ENCODE measurements at places on chromosomes 11 and 22. TPM values are rescaled to one million over a fixed set of nuclear protein-coding genes. Genes with fewer than 3 reads are reported as not detected.
A peak's percentile ranks its signal among the peaks of the same experiment; 100 is the strongest.

MEI1 gene
- total RNA-seq, result 4.3 TPM

POU2AF2 gene
- total RNA-seq, result not detected

KCNA4 gene
- 0.32 TPM for total RNA-seq

SLC22A25 gene
- total RNA-seq, result not detected

HSPB2 gene
- total RNA-seq, result 6.4 TPM

SF3B2 gene
- 145 TPM for total RNA-seq

CREB3L1 gene
- total RNA-seq, result 40.5 TPM

PLA2G3 gene
- 5.0 TPM for total RNA-seq

MB gene
- 0.86 TPM for total RNA-seq

DNA sequence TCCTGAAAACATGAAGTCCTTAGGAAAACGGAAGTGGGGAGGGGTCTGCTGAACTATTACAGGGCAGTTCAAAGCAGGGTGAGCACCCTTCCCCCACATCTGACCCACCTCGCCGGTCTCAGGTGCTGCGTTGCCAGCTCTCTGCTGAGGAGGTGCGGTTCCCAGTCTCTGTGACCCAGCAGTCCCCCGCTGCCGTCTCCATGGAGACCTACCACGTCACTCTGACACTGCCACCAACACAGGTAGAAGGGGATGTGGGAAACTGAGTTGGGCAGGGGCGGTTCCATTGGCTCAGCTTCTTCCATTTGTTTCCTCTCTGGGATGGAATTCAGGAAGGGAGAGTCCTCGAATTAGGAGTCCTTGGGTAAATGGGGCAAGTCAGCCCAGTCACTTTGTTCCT, 3.3 kb downstream of the C2CD2L start:
- no peak for DNase-seq
- H3K27me3 ChIP-seq, result no peaks in the 10 kb centered on the region
- H3K36me3 ChIP-seq, result peaks cover 56% of the 10 kb centered on the region

DNA sequence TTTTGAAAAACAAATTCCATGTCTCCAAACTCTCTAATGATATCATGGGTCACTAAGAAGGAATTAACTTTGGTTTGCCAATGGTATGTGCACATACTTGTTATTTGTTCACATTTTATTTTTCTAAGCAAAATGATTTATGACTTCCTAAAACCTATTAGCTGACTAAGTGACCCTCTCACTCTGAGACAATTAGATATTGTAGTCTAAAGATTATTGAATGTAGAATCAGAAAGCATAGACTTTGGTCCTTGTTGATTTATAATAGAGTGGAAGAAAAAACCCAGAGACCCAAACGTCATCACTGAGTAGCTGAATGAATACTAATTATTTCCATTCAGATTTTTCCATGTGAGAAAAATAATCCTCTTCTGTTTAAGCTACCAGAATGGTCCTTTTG, 243.5 kb upstream of the ANO3 start:
- DNase-seq, result no peak
- no peaks in the 10 kb centered on the region for H3K27me3 ChIP-seq
- no peak overlapping the region for H3K27ac ChIP-seq

- peaks cover 5% of the 10 kb centered on the region for H3K36me3 ChIP-seq
- H3K4me1 ChIP-seq, result peaks cover 49% of the 10 kb centered on the region
- no peak overlapping the region for H3K4me3 ChIP-seq
- H3K27me3 ChIP-seq, result no peaks in the 10 kb centered on the region
- H3K27ac ChIP-seq, result no peak overlapping the region
Observed at GRCh38 chr11:6638429-6638828, 17.2 kb downstream of the DCHS1 start.

GRCh38 chr11:63705526-63705925, 24.2 kb downstream of the RTN3 start:
- no peaks in the 10 kb centered on the region for H3K36me3 ChIP-seq
- no peaks in the 10 kb centered on the region for H3K27me3 ChIP-seq
- no peak overlapping the region for H3K4me3 ChIP-seq
- H3K27ac ChIP-seq, result no peak overlapping the region
- DNase-seq, result no peak

GRCh38 chr22:45503816-45504372, 1.2 kb downstream of the FBLN1 start:
- peak overlapping the region; percentile 73 for H3K27ac ChIP-seq
- peak; percentile 38 for DNase-seq
- no peaks in the 10 kb centered on the region for H3K4me1 ChIP-seq
- H3K4me3 ChIP-seq, result peak overlapping the region; percentile 56
- peaks cover 45% of the 10 kb centered on the region for H3K27me3 ChIP-seq

DNA sequence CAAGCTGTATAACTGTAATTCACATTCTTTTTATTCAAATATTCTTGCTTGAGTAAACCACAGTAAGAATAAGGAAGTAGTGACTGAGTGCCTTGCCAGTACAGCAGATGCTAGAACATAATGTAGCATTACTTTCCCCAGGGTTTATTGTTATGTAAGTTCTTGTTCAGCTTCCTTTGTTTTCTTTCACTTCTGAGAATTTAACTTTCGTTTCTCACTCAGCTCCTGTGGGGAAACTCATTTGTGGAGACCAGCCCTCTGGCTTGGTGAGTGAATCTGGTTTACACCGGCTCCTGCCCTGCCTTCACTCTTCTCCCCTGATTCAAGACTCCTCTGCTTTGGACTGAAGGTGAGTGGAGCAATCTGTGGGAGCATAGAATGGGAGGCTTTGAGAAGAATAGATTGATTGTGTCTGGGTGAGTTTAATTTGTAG, at the start of gene TRIM22:
TRIM22 (plus strand) TSS at position 240 of the 433 bp plus-strand sequence. CDS start 6,443 bp downstream, outside the sequence.
- peaks cover 36% of the 10 kb centered on the region for H3K4me1 ChIP-seq
- peak within 1 kb of the TSS; percentile 64 for H3K4me3 ChIP-seq
- peak; percentile 56 for DNase-seq
- peaks cover 5% of the 10 kb centered on the region for H3K36me3 ChIP-seq
- peak within 1 kb of the TSS; percentile 94 for H3K27ac ChIP-seq
- no peaks in the 10 kb centered on the region for H3K27me3 ChIP-seq

DNA sequence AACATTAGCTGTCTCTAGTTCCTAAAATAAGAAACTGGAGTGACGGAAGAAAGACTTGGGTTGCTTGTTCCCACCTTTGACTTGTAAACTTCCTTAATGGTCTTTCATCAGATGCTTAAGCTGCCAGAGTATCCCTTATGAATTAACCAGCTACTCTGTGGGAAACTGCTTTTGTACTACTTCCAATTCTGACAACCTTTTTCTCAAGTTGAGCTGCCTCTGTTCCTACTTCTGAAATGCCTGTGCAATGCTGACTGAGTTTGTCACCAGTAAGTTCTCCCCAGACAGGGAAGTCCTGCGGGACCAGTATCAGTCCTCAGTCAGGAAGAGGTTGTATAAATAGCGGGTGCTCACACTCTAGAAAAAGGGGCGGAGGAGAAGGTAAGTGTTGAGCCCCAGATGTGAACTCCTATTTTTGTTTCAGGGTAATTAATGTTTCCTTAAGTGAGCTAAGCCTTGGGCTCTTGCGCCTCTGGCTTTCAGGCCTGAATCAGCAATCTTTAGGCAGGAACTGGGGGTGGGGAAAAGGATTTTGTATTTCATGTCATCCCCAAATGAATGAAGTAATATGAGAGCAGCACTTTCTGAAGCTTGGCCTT, 67.2 kb downstream of the CECR2 start:
- H3K27ac ChIP-seq, result no peak overlapping the region
- peaks cover 12% of the 10 kb centered on the region for H3K4me1 ChIP-seq
- no peak overlapping the region for H3K4me3 ChIP-seq
- DNase-seq, result no peak
- no peaks in the 10 kb centered on the region for H3K27me3 ChIP-seq

GRCh38 chr11:31711137-31711536, 100.0 kb downstream of the PAX6 start:
- H3K27ac ChIP-seq, result no peak overlapping the region
- no peaks in the 10 kb centered on the region for H3K4me1 ChIP-seq
- no peak for DNase-seq
- H3K36me3 ChIP-seq, result no peaks in the 10 kb centered on the region

GRCh38 chr11:129372609-129373488, 2.8 kb upstream of the BARX2 start:
- no peak overlapping the region for H3K27ac ChIP-seq
- DNase-seq, result peak; percentile 24
- peaks cover 29% of the 10 kb centered on the region for H3K4me1 ChIP-seq
- H3K27me3 ChIP-seq, result peaks cover 94% of the 10 kb centered on the region

GRCh38 chr11:77181799-77182541, 53.9 kb downstream of the MYO7A start:
- no peak overlapping the region for H3K27ac ChIP-seq
- peaks cover 3% of the 10 kb centered on the region for H3K27me3 ChIP-seq
- DNase-seq, result peak; percentile 26
- H3K36me3 ChIP-seq, result no peaks in the 10 kb centered on the region

- DNase-seq, result no peak
- peaks cover 20% of the 10 kb centered on the region for H3K27me3 ChIP-seq
- no peaks in the 10 kb centered on the region for H3K36me3 ChIP-seq
- H3K4me1 ChIP-seq, result no peaks in the 10 kb centered on the region
- no peak overlapping the region for H3K27ac ChIP-seq
Observed at GRCh38 chr11:1126491-1126926, 31.2 kb upstream of the MUC5AC start.

- H3K4me3 ChIP-seq, result no peak overlapping the region
- no peaks in the 10 kb centered on the region for H3K36me3 ChIP-seq
- DNase-seq, result no peak
- no peaks in the 10 kb centered on the region for H3K4me1 ChIP-seq
- H3K27ac ChIP-seq, result no peak overlapping the region
Observed at GRCh38 chr11:132314911-132315455, 944.6 kb downstream of the NTM start.

- H3K27ac ChIP-seq, result no peak overlapping the region
- DNase-seq, result no peak
- H3K4me3 ChIP-seq, result no peak overlapping the region
- no peaks in the 10 kb centered on the region for H3K36me3 ChIP-seq
Observed at GRCh38 chr11:109865548-109866186, 227.5 kb upstream of the ZC3H12C start.

- H3K27ac ChIP-seq, result no peak overlapping the region
- DNase-seq, result no peak
- H3K4me1 ChIP-seq, result peaks cover 11% of the 10 kb centered on the region
- no peak overlapping the region for H3K4me3 ChIP-seq
- H3K36me3 ChIP-seq, result no peaks in the 10 kb centered on the region
Observed at GRCh38 chr11:19199771-19200170, 2.0 kb downstream of the CSRP3 start.

GRCh38 chr22:49976439-49977175, 16.0 kb downstream of the PIM3 start:
- H3K36me3 ChIP-seq, result no peaks in the 10 kb centered on the region
- peaks cover 8% of the 10 kb centered on the region for H3K4me1 ChIP-seq
- H3K27ac ChIP-seq, result no peak overlapping the region
- no peak overlapping the region for H3K4me3 ChIP-seq

GRCh38 chr22:44281768-44282637, 30.7 kb downstream of the SHISAL1 start:
- no peak overlapping the region for H3K27ac ChIP-seq
- peaks cover 28% of the 10 kb centered on the region for H3K27me3 ChIP-seq
- H3K4me3 ChIP-seq, result no peak overlapping the region
- H3K36me3 ChIP-seq, result no peaks in the 10 kb centered on the region

DNA sequence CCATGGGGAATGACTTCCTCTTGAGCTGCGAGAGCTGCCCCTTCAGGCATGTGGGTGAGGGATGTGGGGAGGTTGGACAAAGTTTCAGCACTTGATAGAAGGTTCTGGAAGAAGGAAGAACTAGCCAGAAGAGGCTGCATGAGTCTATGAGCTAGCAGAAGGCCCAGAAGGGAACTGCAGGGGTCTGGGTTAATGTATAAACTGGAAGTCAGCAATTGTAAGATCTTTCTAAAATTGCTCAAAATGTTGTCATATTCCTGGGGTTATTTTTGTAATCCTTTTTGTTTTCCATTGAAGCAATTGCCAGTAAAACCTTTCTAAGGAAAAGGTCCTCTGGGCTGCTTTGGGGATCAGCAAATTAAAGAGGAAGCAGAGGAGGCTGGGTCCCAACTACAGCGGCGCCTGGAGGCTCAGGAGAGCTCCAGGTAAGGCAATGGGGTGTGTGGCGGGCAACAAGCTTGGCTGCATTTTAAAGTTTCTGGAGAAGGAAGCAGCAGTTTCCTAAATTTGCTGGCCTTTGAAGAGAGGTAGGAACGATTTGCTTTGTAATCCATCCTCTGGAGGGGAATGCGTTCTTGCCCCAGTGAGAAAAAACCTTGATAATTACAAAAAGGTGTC, 29.2 kb downstream of the ADAMTS15 start:
- DNase-seq, result no peak
- H3K36me3 ChIP-seq, result peaks cover 18% of the 10 kb centered on the region
- H3K4me1 ChIP-seq, result peaks cover 37% of the 10 kb centered on the region
- peak overlapping the region; percentile 69 for H3K27ac ChIP-seq
- no peaks in the 10 kb centered on the region for H3K27me3 ChIP-seq

DNA sequence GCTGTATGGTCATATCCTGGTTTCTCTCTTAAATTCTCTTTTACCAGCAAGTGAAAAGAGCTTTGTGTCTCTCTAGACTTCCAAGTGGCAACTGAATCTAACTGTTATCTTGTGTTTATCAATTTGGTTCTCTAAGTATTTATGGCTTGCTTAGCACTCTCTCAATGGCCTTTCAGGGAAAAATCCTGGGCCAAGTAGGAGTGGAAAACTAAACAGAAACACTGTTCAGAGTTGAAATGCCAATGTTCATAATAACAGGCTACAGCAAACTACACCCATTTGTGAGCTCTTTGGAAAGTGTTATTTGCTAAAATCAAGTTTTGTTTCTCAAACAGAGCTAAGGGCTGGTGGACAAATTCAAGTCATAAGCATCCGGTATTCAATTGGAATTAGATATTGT, 10.1 kb downstream of the MMP12 start:
- no peaks in the 10 kb centered on the region for H3K36me3 ChIP-seq
- no peak overlapping the region for H3K4me3 ChIP-seq
- DNase-seq, result no peak
- peaks cover 8% of the 10 kb centered on the region for H3K4me1 ChIP-seq

DNA sequence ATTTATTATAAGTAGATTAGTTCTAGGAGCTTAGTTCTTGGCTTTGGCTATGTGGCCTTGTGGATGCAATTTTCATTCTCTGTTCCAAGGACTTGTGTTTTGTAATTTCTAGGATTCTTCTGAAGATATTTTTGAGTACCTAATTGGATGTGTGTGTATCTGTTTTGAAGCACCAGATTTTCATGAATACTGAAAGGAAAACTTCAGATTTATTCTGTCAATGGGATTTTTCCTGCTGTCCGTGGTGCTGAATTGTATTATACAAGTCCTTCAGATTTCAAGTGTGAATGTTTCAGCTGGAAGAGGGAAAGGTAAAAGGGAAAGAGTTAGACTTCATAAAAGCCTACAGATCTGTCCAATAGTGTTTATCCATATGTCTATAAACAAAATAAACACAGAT, 18.2 kb upstream of the SYN3 start:
- H3K4me1 ChIP-seq, result no peaks in the 10 kb centered on the region
- H3K4me3 ChIP-seq, result no peak overlapping the region
- no peaks in the 10 kb centered on the region for H3K27me3 ChIP-seq
- H3K36me3 ChIP-seq, result no peaks in the 10 kb centered on the region

GRCh38 chr22:47160781-47161520, 398.5 kb downstream of the TBC1D22A start:
- no peaks in the 10 kb centered on the region for H3K27me3 ChIP-seq
- H3K4me1 ChIP-seq, result no peaks in the 10 kb centered on the region

DNA sequence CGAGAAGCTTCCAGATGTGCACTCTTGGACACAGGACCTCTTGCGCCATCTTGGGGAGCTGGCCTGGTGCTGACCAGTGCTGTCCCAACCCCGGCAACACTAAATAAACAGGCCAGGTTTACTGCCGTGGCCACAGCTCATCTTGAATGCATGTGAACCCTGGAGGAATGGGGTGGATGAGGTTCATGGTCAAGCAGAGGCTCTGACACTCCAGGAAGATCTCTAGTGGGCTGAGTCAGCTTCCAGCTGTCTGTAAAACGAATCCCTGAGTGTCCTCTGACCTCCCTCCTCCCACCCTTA, 51.8 kb downstream of the ALX4 start:
- no peak overlapping the region for H3K27ac ChIP-seq
- no peak overlapping the region for H3K4me3 ChIP-seq
- no peaks in the 10 kb centered on the region for H3K4me1 ChIP-seq
- H3K27me3 ChIP-seq, result no peaks in the 10 kb centered on the region
- no peaks in the 10 kb centered on the region for H3K36me3 ChIP-seq

Data from lower lobe of right lung (tissue), 2 donors.